ENCODE measurements at places on chromosomes 6 and 20.

DNA sequence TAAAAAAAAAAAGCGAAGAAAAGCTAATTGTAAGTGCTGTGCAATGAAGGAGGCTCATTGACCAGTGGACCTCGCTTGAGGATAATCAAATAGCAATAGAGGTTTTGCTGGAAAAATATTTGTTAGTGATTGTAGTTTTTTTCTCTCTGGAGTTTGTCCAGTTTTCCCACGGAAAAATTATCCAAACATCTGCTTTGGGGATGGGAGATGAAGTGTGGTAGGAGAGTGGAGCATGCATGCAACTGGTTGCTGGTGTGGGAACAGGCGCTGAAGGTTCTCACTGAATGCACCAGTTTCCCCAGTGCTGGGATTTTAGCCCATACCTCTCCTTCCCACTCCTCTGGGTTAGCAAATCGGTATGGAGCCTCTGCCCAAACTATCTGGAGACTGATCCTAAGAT, 281.7 kb upstream of the TAB2 start:
- no peak overlapping the region for H3K27ac ChIP-seq
- H3K4me1 ChIP-seq: peaks cover 15% of the 10 kb centered on the region
- no peak for DNase-seq
- no peak overlapping the region for H3K4me3 ChIP-seq

DNA sequence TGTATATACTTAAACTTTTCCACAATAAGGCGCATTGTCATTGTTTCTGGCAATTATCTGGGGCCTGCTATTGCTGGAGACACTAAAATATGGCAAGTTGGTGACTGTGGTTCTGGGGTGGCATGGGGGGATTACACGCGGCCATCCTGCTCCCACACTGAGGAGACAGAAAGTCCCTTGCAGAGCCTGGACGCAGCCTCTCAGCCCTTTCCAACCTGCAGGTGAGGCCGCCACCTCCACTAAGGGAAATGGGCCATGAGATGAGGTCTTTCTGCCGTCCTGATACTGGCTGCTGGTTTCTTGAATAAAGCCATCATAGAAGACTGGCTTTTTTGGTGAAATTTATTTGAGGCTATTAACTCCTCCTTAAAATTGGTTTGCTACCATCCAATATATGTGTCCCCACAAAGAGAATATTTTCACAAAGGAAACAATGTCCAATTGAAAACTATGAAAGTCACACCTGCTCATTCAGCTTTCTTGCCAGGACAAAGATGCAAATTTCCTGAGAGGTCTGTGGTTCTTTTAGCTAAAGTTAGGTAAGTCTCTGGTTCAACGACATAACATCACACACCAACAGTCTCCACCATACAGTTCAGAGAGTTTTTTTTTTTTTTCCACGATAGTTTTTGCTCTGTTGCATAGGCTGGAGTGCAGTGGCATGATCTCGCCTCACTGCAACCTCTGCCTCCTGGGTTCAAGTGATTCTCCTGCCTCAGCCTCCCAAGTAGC, 13.0 kb downstream of the TXNDC5 start:
- no peaks in the 10 kb centered on the region for H3K27me3 ChIP-seq
- H3K36me3 ChIP-seq: peaks cover 96% of the 10 kb centered on the region
- DNase-seq: no peak
- no peak overlapping the region for H3K27ac ChIP-seq

DNA sequence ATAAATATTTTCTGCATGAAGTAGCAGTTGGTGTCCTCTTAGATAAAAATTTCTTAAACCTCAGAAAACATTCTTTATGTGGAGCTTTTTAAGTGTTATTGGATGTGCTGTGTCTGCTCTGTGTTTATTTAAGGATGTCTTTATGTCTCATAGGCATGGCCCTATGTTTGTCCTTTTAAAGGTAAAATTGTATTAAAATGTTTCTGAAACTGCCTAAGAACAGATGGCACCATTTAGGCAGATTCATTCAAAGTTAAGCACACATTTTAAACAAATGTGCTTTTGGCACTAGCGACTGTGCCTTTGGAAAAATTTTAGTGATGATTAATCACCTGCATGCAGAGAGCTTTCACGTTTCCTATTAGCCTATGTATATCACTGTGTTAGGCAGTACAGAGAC, 125.2 kb downstream of the KIF6 start:
- no peaks in the 10 kb centered on the region for H3K36me3 ChIP-seq
- no peaks in the 10 kb centered on the region for H3K27me3 ChIP-seq
- no peak for DNase-seq
- no peaks in the 10 kb centered on the region for H3K4me1 ChIP-seq
- no peak overlapping the region for H3K27ac ChIP-seq

- H3K4me3 ChIP-seq: no peak overlapping the region
- H3K4me1 ChIP-seq: peaks cover 28% of the 10 kb centered on the region
- no peaks in the 10 kb centered on the region for H3K27me3 ChIP-seq
- H3K36me3 ChIP-seq: peaks cover 52% of the 10 kb centered on the region
- H3K27ac ChIP-seq: no peak overlapping the region
These were observed 13.1 kb downstream of the QRSL1 start for GRCh38 chr6:106642476-106642875.

DNA sequence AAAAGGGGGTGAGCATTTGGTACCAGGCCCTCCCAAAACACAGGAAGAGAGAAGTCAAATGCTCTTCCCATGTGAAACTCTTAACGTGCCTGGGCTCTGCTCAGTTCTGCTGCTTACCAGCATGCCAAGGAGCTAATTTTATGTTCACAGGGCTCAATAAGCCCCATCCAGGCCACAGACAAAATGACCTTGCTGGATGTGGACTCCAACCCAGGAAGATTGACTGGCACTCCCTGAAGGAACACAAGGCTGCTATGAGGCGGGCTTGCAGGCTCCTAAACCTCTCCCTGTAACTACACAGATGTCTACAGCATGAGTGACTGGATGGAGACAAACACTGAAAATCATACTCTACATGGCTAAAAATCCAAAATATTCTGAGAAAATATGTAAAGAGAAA, 50.6 kb downstream of the CHD6 start:
- no peak overlapping the region for H3K4me3 ChIP-seq
- no peaks in the 10 kb centered on the region for H3K27me3 ChIP-seq
- peaks cover 31% of the 10 kb centered on the region for H3K4me1 ChIP-seq
- H3K27ac ChIP-seq: no peak overlapping the region
- DNase-seq: no peak

GRCh38 chr6:132445201-132445951, 44.1 kb upstream of the MOXD1 start:
- peaks cover 12% of the 10 kb centered on the region for H3K36me3 ChIP-seq
- no peak for DNase-seq
- H3K4me3 ChIP-seq: no peak overlapping the region
- no peak overlapping the region for H3K27ac ChIP-seq

DNA sequence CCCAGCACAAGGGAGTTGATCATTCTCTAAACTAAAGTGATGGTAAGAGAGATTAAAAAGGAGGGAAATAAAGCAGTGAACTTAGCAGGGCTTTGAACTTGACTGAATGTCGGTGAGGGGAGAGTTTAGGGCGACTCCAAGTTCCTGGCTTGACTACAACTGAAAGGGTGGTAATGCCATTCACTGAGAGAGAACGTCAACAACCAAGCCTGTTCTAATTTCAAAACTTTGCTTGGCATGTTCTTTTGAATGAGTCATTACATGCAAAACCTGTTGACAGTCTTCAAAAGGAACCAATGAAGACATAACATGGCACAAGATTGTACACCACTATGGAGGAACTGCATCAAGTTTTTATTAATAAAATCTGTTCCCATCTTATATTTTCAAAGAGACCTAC, 10.3 kb upstream of the MYB start:
- DNase-seq: no peak
- H3K4me3 ChIP-seq: no peak overlapping the region
- H3K27me3 ChIP-seq: no peaks in the 10 kb centered on the region
- no peaks in the 10 kb centered on the region for H3K36me3 ChIP-seq

DNA sequence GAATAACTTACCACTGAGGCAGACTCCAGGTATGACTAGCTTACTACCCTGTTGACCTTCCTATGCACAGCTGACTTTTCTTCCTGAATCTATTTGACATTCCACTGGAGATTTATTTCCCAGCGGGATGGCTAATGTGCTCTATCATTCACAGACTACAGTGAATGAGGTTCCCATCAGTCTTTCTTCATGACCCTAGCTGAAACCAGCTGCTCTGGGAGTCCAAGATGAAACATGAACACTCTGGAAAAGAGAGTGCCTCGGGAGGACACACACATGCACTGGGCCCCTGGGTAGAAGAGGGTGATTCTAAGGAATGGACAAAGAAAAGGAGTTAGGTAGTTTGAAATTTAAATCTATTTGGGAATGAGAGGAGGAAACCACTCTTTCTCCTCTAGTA, 82.6 kb upstream of the DST start:
- DNase-seq: no peak
- no peak overlapping the region for H3K4me3 ChIP-seq
- H3K27me3 ChIP-seq: no peaks in the 10 kb centered on the region
- no peaks in the 10 kb centered on the region for H3K36me3 ChIP-seq
- H3K4me1 ChIP-seq: no peaks in the 10 kb centered on the region
- no peak overlapping the region for H3K27ac ChIP-seq

- H3K27ac ChIP-seq: no peak overlapping the region
- H3K4me1 ChIP-seq: no peaks in the 10 kb centered on the region
- DNase-seq: no peak
These were observed 101.5 kb downstream of the CD2AP start for GRCh38 chr6:47579040-47579439.

Data from B cell (primary cell).